ENCODE measurements at places on chromosomes 5 and 9. TPM values are rescaled to one million over a fixed set of nuclear protein-coding genes. Genes with fewer than 3 reads are reported as not detected.

DNA sequence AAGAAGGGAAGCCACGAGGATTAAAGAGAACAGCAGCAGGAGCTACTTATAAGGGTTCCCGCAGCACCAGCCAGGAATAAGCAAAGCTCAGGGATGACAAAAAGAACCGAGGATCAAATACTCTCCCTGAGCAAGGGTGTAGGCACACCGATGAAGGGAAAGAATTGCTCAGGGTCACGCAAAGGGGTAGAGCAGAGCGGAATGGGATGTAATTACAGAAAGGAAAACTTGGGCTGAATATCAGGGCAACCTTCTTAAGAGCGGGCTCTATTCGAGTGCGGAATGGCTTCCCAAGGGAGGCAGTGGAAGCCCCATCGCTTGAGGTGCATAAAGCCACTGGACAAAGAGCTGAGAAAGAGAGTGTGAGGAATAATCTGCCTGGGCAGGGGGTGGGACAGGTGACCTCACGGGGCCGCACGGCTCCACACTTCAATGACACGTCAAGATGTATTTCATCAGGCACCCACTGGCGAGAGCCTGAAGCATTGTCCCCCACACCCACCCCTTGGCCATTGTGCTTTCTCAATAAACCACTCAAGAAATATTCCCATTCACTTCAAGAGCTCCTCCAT, 162.2 kb downstream of the EBF1 start:
- DNase-seq = no peak

DNA sequence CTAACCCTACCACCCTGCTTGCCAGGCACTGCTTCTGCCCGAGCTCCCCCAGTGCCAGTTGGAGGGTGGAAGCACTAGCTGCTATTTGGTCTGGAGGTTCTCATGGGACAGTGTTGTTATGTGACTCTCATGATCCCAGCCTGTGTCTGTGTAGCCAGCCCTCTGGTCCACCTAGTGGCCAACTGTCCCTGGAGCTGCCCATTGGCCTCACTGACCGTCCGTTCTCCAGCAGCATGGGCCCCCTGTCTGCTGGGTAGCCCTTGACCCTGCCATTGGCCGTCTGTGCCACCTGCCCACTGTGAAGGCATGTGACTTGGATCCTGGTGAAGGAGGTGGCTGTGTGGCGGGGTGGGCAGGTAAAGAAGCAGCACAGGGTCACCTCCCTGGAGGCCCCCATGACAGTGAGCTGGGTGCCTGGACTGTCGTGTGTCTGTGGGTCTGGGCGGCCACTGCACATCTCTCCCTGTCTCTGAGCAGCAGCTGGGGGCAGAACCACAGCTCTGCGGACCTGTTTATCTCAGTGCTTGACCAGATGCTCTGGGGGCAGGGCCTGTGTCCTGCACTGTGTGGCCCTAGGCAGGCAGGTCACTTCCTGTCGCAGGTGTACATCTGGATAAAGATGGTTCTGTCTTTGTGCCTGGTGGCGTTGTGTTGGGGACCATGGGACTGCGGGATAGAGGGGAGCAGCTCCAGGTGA, 11.4 kb downstream of the PHF2 start:
- DNase-seq = no peak

GRCh38 chr9:26260238-26260637, 582.0 kb upstream of the TUSC1 start:
- no peak for DNase-seq

- DNase-seq = peak; percentile 21
Observed at GRCh38 chr9:85900504-85901201, 40.3 kb upstream of the NAA35 start.

- DNase-seq = no peak
Observed at GRCh38 chr9:27085456-27085855, 23.6 kb upstream of the TEK start.

DNA sequence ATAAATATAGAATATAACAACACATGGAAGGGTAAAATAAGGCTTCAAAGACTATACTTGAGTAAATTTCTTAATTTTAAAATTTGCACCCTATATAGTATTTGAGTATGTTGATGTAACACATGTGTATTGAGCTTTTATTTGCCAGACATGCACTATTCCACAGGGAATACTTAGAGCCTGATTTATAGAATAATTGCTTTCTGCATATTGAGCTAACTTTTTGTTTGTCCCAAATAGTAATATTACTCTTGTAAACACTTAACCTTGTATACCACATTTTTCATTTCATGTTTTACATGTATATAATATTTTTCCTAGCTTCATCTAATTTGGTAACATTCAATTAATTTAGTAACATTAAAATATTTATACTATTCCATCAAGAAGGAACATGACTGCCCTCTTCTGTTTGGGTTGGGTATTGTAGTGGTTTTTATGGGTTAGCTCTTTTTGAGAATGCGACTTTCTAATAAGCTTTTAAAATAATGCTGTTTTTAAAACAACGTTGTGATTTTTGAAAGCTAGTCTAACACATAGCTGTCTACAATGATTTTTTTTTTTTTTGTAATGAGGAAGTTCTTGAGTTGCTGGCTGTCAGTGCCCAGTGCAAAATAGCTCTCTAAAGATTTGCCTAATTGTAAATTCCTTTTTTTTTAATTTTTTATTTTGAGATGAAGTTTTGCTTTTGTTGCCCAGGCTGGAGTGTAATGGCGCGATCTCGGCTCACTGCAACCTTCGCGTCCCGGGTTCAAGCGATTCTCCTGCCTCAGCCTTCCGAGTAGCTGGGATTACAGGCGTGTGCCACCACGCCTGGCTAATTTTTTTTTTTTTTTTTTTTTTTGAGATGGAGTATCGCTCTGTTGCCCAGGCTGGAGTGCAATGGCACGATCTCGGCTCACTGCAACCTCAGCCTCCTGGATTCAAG, 4.8 kb downstream of the SUB1 start:
- no peak for DNase-seq

DNA sequence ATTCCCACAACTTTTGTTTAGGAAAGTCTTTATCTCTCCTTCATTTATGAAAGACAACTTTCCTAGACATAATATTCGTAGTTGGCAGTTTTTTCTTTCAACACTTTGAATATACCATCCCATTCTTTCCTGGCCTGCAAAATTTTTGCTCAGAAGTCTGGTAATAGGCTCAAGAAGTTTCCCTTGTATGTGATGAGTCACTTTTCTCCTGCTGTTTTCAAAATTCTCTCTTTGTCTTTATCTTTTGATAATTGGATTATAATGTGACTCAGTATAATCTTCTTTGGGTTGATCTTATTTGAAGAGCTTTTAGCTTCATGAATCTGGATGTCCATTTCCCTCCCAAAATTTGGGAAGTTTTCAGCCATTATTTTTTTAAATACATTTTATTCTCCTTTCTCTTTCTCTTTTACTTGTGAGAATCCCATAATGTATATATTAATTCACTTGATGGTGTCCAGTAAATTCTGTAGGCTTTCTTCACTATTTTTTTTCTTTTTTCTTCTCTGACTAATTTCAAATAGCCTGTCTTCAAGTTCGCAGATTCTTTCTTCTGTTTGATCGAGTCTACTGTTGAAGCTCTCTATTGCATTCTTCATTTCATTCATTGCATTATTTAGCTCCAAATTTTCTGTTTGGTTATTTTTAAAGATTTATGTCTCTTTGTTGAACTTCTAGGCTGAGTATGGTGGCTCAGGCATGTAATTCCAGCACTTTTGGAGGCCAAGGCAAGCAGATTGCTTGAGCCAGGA, 37.3 kb upstream of the CKS2 start:
- no peak for DNase-seq

Gene GRIA1
- 2.9 TPM for total RNA-seq

Gene PCDHGA9
- total RNA-seq = 4.6 TPM

Gene PDGFRB
- 129 TPM for total RNA-seq

Gene PHF24
- 0.58 TPM for total RNA-seq

Gene SLCO4C1
- 39.8 TPM for total RNA-seq

Measured in left lung (tissue), 14 donors.